ENCODE measurements at places on chromosomes 6 and 20.

- no peak for DNase-seq
Observed at GRCh38 chr6:139480356-139481165, 106.1 kb upstream of the CITED2 start.

- DNase-seq = no peak
Observed at GRCh38 chr6:155791186-155791585, 335.5 kb upstream of the NOX3 start.

- DNase-seq = no peak
Observed at GRCh38 chr20:34549291-34549928, 9.1 kb upstream of the MAP1LC3A start.

DNA sequence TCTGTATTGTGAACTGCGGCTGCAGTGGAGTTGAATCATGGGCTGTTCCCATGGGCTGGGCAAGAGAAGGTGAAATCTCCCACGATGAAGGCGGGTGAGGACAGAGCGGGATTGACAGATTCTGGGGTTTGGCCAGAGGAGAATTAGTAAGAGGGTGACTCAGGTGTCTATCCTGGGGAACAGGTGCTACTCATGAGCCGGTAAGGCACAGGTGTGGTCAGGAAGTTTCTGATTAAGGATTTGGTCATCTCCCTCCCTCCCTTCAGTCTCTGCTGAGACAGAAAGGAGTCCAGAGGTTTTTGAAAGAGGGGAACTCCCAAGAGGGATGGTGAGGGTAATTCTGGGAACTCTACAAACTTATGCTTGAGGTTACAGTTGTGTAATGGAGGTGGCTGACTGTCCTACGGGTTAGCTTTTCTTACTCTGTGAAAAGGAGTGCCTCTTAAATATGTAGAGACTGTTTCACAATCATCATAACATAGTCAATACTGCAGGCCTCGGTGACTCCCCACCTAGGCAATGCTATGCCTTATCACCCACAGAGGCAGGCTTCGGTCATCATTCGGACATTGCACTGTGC is 31.5 kb downstream of the SERPINB1 start:
- DNase-seq = no peak

DNA sequence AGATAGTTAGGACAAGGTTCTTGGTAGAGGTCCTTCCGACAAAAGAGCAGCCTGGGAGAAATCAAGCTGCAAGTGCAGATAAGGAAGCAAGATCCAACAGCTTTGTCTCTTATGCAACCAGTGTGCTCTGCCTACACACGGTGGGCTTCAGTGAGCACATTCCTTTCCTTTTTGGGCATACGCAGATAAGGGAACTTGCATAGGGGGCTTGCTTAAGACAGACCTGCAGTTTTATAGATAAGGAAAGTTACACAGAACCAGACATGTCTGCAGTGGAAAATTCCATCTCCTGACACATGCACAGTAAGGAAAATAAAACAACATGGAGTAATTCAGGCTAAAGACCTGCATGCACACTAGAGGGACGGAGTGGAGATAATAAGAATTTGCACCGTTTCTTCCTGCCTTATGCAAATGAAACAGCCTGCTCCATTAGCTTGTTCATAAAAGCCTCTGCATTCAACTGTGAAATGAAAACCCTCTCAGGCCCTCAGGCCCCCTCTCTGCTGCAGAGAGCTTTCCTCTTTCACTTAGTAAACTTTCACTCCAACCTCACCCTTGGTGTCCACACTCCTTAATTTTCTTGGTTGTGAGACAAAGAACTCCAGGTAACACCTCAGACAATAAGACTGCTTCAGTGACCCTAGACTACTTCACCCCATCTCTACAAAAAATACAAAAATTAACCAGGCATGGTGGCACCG is 97.5 kb upstream of the MYLIP start:
- DNase-seq = no peak

GRCh38 chr6:82569022-82569421 is 205.4 kb downstream of the TPBG start:
- no peak for DNase-seq

- DNase-seq = no peak
Observed at GRCh38 chr6:82711105-82711827, 347.6 kb downstream of the TPBG start.

GRCh38 chr6:9316831-9317230 is 881.5 kb upstream of the SLC35B3 start:
- DNase-seq = no peak
